ENCODE measurements at places on chromosomes 4 and X.

DNA sequence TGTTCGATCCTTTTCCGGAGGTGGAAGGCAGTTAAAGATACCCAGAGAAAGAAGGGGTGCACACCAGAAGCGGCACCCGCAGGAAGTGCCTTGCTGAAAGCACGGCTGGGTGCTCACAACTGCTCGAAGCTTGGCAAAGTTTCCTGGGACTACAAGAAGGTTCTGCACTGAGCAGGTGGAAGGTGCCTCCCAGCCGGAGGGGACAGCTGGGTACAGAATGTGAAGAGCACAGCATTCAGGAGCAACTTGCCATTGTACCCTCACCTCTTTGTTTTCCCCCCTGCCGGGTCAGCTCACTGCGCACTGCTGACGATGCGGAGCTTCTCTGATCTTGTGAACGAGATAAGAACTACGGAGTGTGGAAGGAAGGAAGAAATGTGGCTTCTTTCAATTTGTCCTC lies 289.2 kb downstream of the FBXW7 start:
- DNase-seq, result no peak

- DNase-seq, result no peak
Measured at GRCh38 chr4:141335166-141335565, 114.5 kb downstream of the ZNF330 start.

GRCh38 chr4:112302320-112303274 lies 5.4 kb downstream of the ALPK1 start:
- no peak for DNase-seq

DNA sequence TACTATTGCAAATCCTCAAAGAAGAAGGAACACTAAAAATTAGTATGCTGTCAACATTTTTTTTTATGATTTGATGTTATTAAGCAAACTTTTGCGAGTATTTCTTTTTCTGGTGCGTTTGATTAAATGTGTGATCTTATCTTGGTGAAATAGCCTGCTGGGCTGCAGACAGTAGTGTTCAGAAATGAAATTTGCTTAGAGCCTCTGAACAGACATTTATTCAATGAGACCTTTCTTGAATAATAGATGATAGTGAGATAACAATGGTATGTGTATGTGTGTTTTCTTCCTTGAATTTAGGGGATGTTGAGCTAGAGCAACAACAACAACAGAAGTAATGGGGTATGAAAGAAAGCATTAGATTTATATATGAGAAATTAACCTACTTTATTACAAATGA lies 12.7 kb downstream of the ADGRL3 start:
- DNase-seq, result no peak

GRCh38 chr4:145531859-145532258 lies 50.2 kb downstream of the SMAD1 start:
- DNase-seq, result no peak

DNA sequence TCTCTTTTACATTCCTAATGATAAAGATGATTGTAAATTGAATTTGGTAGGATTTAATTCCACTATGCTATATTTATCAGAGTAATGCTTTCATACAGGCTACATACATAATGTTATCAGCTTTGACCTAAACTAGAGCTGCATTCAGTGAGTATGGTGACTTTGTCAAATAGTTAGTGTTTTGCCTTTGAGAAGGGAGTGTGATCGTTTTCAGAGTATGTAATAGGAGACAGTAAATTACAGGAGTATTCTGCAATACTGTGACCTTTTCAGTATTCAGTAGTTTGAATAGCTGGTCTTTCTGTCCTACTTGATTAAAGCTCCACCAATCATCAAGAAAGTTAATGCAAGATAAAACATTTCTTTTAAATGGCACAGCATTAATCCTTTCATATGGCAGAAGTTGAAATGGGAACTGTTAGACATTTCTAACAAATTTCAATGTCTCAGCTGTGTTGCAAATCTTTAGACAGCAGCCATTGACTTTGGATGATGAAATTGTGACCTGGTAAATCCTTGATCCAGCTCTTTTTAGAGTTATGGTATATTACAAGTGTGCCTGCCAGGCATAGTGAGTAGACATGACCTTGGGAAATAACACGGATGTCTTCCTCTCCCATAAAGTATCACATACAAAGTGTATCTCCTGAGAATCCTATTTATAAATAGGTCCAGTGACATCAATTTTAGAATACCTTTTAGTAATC lies 455.3 kb downstream of the KCTD8 start:
- DNase-seq, result no peak

DNA sequence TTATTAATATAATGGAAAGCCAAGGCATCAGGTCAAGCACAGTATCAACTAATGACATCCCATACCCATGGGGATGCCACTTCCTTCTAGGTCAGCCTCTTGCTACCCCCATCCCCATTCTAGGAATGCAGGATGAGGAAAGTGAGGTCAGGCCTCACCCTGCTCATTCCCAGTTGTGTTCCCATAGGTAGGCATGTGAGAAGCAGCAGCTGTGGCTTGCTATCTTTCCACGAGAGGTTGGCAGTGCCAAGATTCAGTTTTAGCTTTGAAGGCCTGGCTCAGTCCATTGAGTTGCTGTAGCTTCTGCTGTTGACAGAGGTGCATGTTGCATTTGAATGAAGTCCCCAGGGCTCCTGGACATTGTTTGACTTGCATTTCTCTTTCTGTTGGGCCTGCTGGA lies 15.5 kb downstream of the LONRF3 start:
- no peak for DNase-seq

GRCh38 chrX:154991476-154991875 lies 31.0 kb downstream of the F8 start:
- no peak for DNase-seq

DNA sequence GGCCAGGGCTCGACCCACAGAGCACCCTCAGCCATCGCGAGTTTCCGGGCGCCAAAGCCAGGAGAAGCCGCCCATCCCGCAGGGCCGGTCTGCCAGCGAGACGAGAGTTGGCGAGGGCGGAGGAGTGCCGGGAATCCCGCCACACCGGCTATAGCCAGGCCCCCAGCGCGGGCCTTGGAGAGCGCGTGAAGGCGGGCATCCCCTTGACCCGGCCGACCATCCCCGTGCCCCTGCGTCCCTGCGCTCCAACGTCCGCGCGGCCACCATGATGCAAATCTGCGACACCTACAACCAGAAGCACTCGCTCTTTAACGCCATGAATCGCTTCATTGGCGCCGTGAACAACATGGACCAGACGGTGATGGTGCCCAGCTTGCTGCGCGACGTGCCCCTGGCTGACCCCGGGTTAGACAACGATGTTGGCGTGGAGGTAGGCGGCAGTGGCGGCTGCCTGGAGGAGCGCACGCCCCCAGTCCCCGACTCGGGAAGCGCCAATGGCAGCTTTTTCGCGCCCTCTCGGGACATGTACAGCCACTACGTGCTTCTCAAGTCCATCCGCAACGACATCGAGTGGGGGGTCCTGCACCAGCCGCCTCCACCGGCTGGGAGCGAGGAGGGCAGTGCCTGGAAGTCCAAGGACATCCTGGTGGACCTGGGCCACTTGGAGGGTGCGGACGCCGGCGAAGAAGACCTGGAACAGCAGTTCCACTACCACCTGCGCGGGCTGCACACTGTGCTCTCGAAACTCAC lies 3.6 kb downstream of the MID1IP1 start:
- DNase-seq, result peak; percentile 25

- DNase-seq, result no peak
Measured at GRCh38 chr4:142719854-142720541, 126.1 kb downstream of the INPP4B start.

GRCh38 chr4:20430259-20430941 lies 178.7 kb downstream of the SLIT2 start:
- no peak for DNase-seq

DNA sequence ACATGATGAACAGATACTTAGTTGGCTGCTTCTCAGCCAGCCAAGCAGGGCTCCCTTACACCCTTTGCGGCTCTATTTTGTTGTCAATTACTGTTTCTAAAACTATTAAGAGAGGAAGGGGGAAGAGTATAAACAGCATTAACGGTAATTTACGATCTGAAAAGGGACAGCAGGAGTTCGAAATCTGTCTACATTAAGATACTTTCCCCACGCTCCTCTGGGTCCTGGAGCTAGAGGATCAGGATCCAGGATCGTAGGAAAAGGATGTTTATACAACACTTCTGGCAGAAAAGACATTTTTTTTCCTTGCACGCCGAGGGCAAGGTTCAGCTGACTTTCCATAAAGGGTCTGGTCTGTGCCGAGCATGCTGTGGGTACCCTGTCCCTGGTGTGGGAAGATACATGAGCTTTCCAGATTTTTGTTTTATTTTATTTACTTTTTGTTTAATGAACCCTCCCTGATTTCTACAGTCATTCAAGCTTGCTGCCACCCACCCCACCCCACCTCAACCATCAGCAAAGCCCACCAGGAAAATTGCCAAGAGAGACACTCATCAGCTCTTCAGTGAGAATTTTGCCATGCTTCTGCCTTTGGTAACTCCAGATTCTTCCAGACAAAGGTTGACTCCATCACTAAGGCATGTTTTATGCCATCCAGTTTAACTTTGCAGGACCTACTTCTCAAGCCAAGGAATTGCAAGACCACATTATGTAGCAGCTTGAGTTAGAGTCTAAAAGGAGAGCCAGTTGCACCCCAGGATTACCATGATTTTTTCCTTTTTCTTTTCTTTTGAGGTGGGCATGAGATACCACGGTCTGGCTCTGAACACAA lies 188.1 kb downstream of the QDPR start:
- no peak for DNase-seq

DNA sequence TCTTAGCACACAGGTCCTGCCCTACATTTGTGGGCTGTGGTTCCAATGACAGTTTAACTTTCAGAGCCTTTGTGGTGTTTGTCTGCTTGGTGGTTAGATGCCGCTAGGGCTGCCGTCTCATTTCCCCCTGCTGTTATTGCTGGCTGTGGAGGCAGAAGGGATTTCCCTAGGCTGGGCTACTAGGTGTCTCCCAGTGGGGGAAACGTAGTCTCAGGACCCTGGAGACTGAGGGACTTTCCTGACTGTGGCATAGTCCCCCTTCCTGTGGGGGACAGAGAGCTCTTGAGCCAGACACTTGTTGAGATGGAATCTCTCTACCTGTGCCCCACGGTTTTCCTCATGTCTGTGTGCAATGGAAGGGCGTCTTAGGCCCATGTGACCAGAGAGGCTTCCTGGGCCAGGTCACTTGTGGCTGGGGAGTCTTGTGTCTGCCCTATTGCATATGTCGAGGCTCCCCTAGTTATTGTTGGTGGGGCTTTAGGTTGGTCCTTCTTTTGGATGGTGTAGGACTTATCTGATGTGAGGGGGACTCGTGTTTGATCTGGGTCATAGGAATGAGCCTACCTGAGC lies 68.2 kb downstream of the ARHGAP10 start:
- peak; percentile 29 for DNase-seq

DNA sequence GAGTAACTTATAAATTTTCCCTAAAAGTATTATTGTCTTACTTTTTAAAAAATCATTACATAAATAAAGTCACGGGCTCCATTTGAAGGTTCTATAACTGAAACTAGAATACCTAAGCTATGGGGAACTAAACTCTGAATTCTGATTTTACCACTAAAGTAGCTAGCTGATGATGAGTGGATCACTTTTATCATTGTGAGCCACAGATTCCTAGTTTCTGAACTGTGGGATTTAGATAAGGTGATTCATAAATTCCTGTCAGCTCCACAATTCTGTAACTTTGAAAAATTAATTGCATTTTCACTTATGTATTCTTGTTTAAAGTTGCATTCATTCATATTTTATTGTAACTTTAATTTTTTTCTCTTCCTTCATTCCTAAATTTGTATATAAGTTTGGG lies 540.9 kb downstream of the GBA3 start:
- no peak for DNase-seq

DNA sequence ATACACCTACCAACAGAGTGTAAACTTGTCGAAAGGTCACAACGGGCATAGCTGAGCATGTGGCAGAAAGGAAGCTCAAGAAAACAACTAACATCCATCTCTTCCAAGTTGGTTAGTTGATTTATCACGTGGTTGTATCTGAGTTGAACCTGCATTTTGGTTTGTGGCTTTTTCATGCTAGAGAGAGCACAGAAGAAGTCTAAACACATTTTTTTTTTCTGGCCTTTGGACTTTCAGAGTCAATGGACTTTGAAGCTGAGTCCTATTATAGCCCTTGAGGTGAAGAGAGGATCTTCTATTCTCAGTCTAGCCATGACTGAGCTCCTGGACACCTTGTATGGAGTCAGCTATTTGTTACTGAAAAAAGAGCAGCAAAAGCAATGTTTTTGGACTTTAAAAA lies 150.6 kb upstream of the TRPC5 start:
- DNase-seq, result no peak

GRCh38 chrX:19924285-19924684 lies 36.9 kb upstream of the SH3KBP1 start:
- DNase-seq, result no peak

DNA sequence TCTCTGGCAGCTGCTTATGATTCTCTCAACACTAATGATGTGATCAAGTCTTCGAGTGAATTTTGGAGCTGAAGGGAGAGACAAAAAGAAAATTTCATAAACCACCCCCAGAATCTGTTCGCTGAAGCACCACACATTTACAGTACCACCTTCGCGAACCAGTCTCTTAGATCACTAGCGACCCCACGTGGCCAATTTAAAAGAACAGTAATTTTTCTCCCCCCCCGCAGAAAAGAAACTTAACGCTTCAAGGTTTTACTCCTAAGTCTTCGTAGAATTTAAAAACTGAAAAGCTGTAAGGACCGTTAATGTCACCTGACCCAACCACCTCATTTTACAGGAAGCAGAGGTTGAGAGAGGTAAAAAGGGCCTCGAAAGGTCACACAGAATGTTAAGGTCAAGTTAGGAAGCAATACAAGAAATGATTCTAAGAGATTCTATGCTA lies 187.5 kb downstream of the QDPR start:
- DNase-seq, result peak; percentile 58

DNA sequence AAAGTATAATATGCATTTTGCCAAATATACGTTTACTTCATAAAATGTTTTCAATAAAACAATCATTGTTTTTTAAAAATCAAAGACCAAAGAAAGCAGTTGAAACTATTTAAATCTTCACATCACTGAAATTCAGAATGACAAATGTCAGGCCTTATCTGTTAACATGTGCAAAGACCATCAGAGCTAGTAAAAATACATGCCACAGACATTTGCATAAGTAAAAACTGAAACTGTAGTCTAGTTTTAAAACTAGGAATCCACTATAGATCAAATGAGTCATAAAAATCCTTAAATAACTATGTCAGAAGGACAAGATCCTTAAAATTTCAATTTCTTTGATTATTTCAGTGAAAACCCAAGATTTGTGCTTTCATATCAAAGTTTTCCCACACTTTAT lies 24.8 kb downstream of the KLHL15 start:
- no peak for DNase-seq

- no peak for DNase-seq
Measured at GRCh38 chr4:120218981-120219380, 152.3 kb upstream of the MAD2L1 start.

DNA sequence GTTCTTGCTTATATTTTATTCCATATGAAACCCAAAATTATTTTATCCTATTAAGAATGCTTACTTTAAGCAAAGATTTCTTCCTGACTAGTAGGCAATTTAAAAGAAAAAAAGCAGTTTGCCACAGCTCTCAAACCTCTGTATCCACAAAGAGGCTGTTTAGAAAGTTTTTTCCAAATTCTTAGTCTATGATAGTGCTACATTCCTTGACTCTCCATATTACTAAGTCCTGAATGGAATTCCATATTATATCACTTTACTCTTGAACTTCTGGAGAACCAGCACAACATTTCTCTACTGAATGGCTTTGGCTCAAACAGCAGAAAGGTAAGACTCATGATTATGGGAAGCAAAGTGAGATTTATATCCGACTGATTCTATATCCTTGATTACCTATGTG lies 8.3 kb downstream of the SLC10A6 start:
- DNase-seq, result no peak
